ENCODE measurements at places on chromosomes 7 and 10.

DNA sequence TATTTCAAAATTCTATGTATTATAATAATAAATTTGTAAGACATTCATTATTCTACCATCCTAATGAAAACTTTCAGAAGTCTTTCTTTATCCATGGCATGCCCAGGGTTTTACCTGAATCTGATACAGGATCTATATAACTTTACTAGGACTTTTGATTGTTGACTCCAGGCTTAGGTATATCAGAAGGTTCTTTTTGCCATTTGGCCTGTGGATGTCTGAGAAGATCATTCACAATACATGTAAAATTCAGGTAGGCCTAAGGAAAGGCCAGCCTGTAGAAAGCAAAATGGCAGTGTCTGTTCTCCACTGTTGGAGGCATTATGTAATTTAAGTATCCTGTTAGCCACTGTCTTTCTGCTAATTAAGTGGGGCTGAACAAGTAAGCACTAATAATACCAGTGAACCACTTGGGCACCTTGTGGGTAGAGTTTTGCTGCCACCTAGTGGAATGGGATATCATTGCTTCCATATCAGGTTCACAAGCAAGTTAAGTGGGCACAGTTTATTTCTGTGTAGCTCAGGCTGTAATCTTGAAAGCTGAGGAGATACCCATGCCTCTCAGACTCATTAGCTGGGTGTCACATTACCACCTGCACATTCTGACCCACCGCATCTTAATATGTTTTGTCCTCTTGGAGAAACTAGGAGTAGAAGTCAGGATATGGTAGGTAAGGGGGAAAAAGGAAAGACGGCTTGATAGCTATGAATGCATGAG lies 105.5 kb downstream of the SEPTIN7 start:
- no peak for DNase-seq

- no peak for DNase-seq
Observed at GRCh38 chr10:57706576-57707299, 561.0 kb downstream of the IPMK start.

- DNase-seq, result no peak
Observed at GRCh38 chr10:601660-601963, 87.9 kb downstream of the DIP2C start.

DNA sequence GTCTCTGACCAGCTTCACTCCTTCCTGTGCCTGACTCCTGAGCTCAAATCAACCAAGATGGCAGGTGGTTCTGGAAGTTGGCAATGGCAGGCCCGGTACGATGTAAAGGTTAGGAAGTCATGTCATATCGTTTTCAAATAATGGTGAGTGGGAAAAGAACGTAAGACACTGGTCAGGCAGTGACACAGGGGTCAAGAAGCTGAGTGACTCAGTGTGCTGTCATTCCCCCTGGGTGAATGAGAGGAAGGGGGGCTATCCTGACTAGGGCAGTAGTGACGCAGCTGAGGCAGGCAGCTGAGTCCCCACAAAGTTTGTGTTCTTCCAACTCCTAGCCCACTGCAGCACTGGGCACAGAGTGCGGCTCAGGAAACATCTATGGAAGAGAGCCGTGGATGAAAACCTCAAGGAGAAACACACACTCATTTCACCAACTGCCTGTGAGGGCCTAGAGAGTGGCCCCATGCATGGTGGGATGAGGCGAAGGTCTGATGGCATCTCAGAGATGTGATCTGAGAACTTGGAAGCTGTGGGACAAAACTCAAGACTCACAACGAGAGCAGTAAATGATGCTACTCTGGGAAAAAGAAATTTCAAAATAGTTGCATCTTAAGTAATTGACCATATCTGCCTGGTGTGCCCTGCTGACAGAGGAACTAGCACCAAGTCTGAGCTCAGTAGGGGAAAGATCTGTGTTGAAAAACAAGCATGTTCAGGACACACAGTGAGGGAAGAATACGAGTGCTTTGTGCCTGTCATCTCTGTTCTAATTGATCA lies 23.2 kb downstream of the CREB3L2 start:
- DNase-seq, result no peak

DNA sequence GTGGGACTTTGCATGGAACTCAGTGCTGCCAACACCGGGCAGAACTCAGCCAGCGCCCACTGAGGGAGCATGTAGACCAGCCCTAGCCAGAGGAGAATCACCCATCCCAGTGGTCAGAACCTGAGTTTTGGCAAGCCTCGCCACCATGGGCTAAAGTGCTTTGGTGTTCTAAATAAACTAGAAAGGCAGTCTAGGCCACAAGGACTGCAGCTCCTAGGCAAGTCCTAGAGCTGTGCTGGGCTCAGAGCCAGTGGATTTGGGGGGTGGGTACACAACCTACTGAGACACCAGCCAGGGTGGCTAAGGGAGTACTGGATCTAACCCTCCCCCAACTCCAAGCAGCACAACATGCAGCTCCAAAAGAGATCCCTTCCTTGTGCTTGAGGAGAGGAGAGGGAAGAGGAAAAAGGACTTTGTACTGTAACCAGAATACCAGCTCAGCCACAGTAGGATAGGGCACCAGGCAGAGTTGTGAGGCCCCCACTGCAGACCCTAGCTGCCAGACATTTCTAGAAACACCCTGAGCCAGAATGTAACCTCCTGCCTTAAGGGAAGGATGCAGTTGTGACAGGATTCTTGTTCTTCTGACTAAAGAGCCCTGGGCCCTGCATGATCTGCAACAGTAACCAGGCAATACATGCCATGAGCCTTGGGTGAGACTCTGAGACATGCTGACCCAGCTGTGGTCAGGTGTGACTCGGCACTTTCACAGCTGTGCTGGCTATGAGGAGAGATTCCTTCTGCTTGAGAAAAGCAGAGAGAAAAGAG lies 24.4 kb downstream of the GSDME start:
- DNase-seq, result no peak

- DNase-seq, result no peak
Observed at GRCh38 chr7:98568891-98569290, 48.2 kb upstream of the NPTX2 start.

DNA sequence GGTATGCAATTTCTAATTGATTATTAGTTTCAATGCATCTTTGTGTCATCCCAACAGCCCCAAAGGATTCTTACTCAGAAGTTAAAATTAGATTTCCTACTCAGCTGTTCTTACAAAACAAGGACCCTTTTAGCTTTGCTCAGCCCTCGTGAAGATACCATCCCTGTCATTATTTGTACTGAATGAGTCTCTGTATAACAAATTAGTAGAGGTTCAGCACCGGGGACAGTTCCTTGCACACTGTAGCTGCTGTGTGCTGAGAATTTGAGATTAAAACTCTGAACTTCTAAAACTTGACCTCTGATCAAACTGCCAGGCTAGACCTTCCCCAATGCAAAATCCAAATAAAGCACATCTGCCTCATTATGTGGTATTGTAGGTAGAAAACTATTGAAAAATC lies 299.1 kb downstream of the LHFPL3 start:
- DNase-seq, result no peak

DNA sequence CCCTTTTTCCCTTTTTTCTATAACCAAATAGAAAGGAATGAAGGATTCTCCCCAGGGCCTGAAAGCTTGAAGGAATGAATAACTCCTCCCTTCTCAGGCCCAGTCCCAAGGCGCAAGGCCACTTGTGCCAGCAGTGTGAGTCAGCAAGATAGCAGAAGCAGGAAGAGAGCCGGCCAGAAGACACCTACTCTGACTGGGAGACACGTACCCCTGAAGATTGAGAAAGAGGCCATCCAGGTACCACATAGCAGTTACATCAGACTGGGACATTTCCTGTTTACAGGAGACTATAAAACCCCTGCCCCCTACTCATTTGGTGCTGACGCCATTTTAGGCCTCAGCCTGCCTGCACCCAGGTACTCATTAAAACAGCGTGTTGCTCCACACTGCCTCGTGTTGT lies 65.5 kb downstream of the LRRC17 start:
- no peak for DNase-seq

DNA sequence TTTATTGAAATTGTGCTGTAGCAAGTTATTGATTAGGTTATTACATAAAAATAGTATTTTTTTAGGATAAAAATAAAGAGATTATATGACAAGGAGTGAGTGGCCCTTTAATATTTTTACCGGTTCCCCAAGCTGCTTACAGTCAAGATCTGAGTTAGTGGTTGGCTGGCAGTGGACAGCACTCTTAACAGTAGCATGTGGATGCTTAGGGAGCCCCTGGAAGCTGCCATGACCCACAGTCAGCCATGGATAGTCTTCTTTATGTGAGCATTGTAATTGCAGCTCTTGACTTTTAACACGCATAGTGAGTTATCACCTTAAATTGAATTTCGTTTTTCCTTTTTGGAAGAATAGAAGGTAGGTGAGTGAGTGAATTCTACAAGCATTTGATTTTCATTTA lies 22.1 kb downstream of the RAB18 start:
- no peak for DNase-seq

GRCh38 chr7:98221611-98222532 lies 10.6 kb downstream of the BHLHA15 start:
- DNase-seq, result no peak

DNA sequence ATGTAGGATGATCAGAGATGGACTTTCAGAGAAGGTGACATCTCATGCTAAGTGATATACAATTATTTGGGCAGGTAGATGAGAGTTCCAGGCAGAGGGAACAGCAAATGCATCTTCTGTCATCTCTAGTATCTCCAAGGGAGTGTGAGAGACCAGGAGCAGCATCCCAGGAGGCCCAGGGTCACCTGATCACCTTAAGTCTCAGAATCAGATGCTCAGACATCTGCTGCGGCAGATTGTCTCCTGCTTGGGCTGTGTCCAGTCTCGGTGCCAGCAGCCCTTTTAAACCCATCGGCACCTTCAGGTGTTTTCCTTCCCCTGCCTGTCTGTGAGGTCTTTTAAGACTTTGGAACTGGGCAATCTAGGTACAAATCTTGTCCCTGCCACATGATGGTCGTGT lies 690.6 kb downstream of the LRMDA start:
- DNase-seq, result no peak

GRCh38 chr7:128025380-128025779 lies 5.9 kb downstream of the LRRC4 start:
- DNase-seq, result no peak

GRCh38 chr10:110311357-110311949 lies 6.7 kb upstream of the SMNDC1 start:
- peak; percentile 42 for DNase-seq

GRCh38 chr10:114392112-114392835 lies 12.0 kb downstream of the AFAP1L2 start:
- no peak for DNase-seq

- DNase-seq, result no peak
Observed at GRCh38 chr7:106345421-106346166, 60.8 kb upstream of the NAMPT start.

DNA sequence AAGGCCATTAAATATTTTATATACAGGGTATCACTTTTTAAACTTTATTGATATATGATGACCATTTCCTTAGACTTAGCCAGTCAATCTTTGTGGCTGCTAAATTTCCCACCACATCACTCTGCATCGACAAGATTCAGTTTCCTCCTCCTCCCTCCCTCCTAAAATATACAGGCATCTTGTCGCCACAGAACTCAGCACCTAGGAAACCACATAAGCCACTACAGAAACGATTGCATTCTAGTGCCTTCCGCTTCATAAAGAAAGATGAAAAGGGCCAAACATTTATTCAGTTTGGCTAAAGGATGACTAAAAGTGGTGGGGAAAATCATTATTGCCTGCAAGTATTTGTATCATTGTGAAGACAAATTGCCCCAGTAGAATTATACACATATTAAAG lies 30.7 kb downstream of the ERCC6 start:
- no peak for DNase-seq

DNA sequence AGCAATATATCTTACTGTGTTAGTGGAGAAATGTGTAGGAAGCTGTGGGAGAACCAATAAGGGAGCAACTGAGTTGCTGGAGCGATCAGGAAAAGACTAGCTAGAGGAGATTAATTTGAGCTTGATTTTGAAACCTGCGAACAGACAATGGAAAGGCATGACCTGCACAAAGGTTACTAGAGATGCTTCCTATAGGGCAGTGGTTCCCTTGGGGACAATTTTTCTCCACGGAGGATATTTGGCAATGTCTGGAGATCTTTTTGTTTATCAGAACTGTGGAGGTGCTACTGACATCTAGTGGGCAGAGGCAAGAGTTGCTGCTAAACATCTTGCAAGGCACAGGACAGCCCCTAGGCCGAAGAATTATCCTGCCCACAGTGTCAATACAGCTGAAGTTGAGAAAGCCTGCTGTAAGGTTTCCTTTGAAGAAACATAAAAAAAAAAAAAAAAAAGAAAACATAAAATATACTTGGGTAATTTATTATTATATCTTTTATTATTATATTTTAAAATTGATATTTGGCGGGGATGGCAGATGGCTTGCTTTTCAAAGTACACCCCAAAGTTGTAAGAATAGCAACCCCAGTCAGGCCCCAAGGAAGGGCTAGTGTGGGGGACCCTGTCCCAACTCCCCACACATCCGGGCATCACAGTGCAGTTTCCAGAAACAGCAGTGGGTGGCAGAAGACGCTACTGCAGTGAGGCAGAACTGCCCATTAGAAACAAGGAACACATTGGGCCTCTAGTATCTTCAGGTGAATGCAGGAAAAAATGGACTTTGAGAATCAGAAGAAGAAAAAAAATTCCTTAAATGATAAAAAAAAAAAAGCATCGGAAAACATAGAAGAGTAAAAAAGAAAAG lies 481.6 kb downstream of the SH2D4B start:
- peak; percentile 20 for DNase-seq

GRCh38 chr10:82981137-82981723 lies 1106.2 kb downstream of the NRG3 start:
- no peak for DNase-seq

GRCh38 chr10:125990974-125991373 lies 94.6 kb downstream of the FANK1 start:
- DNase-seq, result no peak

GRCh38 chr10:12868229-12868628 lies 133.3 kb downstream of the CCDC3 start:
- DNase-seq, result no peak

GRCh38 chr10:110737886-110738634 lies 93.9 kb downstream of the RBM20 start:
- DNase-seq, result no peak

DNA sequence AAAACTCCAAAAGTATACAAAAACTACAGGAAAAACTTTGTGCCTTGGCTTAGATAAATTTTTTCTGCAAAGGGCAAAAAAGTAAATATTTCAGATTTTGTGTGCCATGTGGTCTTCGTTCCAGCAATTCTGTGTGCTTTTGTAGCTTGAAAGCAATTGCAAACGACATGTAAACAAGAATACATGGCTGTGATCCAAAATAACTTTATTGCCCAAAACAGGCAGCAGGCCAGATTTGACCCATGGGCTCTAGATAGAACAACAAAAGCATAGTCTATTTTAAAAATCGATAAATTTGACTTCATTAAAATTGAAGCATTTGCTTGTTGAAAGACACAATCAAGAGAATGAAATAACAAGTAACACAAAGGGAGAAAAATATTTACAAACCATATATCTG lies 336.6 kb downstream of the HPSE2 start:
- DNase-seq, result no peak

GRCh38 chr7:32079510-32079909 lies 9.3 kb upstream of the PDE1C start:
- no peak for DNase-seq

- DNase-seq, result no peak
Observed at GRCh38 chr10:127874671-127875448, 17.9 kb downstream of the CLRN3 start.

Measured in NCI-H1048 (cell line).